NB4 (cell line): ENCODE measurements at places on chromosomes 7 and 10.

DNA sequence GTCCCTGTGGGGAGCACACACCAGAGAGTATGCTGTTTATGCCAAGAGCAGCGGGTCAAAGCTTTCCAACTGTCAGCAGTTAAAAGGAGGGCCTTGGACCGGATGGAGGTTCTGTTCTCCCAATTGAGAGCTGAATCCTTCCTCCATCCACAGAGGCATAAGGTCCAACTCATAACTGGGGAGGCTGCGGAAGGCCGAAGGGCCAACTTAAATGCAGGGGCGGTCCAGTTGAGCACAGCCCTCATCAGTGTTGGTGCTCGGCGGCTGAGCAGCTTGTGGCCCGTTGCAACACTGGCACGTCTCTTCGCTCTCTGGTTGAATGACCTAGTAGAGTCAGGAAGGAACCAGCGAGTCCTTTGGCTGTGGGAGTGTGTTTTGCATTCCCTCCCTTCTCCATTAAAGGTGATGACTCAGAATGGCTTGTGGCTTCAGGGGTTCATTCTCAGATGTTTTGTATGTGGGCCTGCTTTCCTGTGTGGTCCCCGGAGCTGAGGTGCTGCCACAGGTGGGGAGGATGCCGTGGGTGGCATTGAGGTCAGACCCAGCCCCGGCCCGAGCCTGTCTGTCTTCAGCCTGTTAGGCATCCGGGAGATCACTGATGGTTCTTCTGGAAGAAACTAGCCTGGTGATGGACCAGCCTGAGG, 44.8 kb upstream of the DMBT1 start:
- DNase-seq: peak; percentile 92

GRCh38 chr10:118273662-118274061, 68.5 kb downstream of the FAM204A start:
- no peak for DNase-seq

GRCh38 chr7:518630-519483, 789 bp downstream of the PDGFA start:
- DNase-seq: peak; percentile 65

DNA sequence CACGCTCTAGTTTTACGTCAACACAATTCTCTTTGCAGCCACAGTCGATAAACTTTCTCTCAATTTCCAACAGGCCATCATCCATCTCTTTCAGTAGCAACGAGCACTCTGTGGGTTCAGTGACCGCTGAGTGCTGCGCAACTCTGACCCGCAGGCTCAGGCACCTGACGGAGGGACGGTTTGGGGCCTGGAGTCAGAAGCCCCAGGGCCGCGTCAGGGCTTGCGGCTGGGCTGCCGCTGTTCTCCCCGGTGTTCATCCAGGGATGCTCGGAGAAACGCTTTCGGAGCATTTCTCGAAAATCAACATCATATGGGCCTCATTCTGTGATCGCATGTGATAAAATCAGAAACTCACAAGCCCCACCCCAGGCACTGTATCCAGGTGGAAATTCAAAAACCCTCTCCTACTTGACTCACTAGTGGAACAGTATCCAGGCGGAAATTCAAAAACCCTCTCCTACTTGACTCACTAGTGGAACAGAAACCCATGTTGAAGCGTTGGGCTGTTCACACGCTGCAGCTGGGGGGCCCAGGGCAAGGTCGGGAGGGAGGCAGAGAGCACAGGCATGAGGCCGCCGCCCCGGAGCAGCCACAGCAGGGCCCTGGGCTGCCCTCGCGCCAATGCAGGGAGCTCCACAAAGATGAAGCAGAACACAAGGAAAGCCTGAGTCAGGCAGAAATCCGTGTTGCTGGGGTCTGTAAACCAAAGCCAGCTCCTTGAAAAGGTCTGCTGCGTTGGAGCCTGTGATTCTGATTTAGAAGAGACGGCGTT, 73.3 kb upstream of the NKX6-2 start:
- DNase-seq: no peak

DNA sequence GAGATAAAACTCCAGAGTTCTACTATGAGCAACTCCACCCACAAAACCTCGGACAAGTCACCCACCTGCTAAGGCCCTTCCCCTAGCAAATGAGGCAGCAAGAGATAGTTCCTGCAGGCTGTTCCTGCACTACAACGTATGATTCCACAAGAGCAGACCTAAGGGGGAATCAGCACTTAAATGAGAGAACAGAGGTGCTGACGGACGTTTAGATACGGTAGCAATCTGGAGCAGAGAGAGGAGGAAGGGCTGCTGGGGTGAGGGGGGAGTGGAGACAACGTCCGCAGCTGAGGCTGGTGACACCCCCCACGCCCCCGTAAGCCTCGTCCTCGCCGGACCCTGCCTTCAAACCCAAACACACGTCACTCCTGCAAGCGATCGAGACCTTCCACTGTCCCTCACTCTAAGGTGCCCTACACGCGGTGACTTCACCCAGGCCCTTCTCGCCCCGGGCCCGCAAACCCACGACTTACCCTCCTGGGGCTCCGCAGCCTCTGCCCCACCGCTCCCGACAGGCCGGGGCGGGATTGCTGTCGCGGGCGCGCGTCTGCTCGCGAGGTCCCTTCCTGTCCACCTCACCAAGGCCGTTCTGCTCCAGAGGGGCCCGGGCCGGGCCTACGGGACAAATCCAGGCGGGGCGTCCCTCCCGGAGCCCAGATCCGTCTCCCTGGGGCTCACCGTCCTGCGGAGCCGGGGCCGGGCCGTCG, 635 bp downstream of the ZNF12 start:
- peak; percentile 74 for DNase-seq

- no peak for DNase-seq
Observed at GRCh38 chr7:69659983-69660382, 61.7 kb downstream of the AUTS2 start.

GRCh38 chr10:68796605-68797004, 30.7 kb upstream of the STOX1 start:
- no peak for DNase-seq

- DNase-seq: no peak
Observed at GRCh38 chr10:77771450-77771849, 133.8 kb upstream of the KCNMA1 start.

GRCh38 chr10:17348501-17349349, 105.7 kb downstream of the ST8SIA6 start:
- no peak for DNase-seq

GRCh38 chr7:12601302-12601869, 30.9 kb downstream of the SCIN start:
- DNase-seq: no peak

DNA sequence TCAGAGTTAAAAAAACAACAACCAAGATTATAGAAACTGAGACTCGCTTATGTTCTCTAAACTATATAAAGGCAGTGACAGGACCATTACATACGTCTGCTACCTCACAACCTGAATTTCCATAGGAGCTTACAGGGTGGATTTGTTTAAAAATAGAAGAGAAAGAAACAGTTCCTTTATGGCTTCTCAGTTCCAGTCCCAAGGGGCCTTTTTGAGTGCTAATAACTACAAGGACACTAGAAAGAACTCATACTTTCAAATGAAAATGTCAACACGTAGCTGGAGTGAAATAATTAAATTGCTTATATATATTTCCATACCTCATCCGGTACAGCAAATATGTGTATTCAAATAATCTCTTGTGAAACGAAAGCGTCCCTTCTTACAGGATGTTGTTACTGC, 19.7 kb downstream of the TSPAN12 start:
- DNase-seq: no peak

GRCh38 chr7:155556763-155557162, 10.4 kb upstream of the CNPY1 start:
- DNase-seq: no peak

- DNase-seq: no peak
Observed at GRCh38 chr7:7256731-7257274, 74.5 kb downstream of the C1GALT1 start.

DNA sequence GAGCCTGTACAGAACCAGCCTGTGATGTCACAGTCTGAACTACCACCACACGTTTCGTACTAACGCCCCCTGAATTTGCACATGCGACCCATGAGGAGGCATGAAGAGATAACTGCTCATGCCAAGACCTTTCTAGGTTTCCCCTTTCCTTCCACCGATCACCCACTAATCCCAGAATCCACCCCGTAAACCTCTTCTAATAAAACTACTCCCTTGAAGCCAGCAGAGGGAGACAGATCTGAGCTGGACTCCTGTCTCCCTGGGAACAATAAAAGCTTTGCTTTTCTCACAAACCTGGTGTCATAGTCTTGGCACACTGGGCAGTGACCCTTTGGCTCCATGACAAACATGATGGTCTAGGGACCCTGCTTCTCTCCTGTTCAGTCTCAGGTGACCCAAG, 144.5 kb downstream of the FRMD4A start:
- peak; percentile 12 for DNase-seq

DNA sequence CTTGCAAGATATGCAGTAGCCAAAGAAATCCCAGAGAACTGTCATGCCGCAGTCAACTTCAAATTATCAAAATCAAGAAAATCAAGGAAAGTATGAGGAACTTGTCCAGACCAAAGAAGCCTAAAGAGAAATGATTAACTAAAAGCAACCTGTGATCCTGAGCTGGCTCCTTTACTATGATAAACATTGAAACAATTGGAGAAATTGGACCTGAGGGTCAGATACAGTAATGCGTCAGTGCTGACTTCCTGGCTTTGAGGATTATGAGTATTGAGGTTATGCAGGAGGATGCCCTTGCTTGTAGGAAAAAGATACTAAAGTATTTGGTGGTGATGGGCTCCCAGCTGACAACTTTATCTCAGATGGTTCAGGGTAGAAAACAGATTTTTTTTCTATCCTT, 324.7 kb upstream of the AKR1E2 start:
- no peak for DNase-seq

DNA sequence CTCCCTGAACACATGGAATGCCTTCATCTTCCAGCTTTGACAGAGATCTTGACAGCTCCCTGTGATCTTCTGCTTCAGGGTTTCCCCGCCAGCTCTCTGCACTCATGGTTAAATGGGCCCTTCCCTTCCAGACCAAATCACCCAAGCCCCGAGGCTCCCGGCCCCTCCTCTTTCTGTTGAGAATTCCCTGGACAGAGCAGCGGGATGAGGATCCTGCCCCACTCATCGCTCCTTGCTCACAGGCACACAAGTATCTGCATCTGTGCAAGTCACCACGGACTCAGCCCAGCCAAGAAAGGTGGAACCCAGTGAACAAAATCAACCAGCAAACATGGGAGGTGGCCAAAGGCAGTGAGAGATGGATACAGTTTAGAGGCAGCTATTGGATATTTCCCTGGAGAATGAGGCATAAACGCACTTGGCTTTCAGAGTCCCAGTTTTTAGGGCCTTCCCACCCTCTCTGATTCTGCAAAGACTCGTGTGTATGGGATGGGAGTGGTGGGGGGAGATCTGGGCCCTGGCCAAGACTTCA, 37.7 kb upstream of the CXCL12 start:
- DNase-seq: no peak

GRCh38 chr7:131556909-131557651, 652 bp upstream of the PODXL start:
- peak; percentile 18 for DNase-seq

- DNase-seq: no peak
Observed at GRCh38 chr10:93629647-93630305, 17.4 kb downstream of the PDE6C start.

DNA sequence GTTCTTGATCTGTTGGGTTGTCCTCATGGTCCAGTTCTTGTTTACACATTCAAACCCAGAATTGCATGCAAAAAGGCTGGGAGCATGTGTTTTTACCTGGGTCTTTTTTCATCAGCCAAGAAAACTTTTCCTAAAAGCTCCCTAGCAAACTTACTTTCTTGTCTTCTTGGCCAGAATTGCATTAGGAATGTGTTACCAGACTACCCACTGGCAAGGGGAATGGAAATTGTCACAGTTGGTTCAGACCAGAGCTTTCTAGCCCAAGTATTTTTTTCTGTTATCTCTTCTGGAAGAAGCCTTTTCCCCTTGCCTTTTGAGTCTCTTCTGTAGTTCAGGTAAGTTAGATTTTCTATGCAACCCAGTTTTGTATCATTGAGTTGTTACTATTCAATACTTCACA, 77.5 kb downstream of the BMPR1A start:
- no peak for DNase-seq

DNA sequence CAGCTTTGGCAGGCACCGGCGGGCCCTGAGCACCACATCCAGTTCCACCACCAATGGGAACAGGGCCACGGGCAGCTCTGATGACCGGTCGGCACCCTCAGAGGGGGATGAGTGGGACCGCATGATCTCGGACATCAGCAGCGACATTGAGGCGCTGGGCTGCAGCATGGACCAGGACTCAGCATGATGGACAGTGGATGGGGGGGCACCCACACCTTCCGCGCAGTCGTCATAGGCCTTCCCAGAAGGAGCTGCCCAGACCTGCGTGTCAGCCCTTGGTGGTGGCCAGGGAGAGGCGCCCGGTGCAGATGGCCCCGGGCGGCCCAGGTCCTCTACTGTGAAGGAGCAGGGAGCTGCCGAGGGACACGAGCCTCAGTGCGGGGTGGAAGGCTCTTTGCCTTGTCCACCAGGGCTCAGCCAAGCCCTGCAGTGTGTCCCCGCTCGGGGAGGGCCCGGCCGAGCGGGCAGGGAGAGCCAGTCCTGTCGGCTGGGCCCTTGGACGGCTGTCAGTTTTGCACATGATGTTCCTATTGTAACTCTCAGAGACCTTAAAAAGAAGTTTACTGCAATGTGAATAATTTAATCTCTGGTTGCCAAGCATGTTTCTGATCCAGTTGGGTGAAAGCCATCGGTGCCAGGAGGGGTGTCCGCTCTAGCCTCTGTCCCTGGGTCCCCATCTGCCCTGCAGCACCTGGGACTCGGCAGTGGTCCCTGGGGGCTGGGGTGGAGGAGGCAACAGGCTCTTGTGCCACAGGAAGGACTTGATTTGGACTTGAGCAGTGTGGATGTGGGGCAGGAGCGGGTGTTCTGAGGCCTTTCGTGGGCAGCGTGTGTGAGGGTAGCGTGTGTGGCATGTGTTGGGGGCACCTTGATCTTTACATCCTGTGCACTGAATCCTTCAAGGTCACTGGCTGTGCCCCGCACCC, 12.6 kb downstream of the NACAD start:
- DNase-seq: no peak

DNA sequence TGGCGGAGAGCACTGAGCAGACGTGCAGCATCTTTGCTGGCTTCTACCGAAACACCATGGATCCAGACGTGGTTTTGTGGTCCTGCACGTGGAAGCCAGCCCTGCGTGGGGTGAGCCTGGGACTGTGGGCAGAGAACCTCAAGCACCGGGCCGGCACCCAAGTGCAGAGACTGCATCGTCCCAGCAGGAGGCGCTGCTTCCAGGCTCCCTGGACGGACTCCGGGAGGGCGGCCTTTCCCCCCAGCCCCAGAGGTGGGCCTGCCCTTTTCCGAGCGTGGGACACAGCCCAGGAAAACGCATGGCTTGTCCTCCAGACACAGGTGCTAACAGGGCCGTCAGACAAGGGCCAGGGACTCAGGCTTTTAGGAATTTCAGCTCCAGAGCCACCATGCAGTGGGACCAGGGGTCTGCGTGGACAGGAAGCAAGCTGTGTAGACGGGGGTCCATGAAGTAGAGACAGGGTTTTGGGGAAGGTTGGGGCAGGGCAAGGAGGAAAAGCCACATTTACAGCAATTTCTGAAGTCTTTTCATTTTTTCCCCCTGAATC, 303.9 kb downstream of the WDR37 start:
- DNase-seq: no peak

DNA sequence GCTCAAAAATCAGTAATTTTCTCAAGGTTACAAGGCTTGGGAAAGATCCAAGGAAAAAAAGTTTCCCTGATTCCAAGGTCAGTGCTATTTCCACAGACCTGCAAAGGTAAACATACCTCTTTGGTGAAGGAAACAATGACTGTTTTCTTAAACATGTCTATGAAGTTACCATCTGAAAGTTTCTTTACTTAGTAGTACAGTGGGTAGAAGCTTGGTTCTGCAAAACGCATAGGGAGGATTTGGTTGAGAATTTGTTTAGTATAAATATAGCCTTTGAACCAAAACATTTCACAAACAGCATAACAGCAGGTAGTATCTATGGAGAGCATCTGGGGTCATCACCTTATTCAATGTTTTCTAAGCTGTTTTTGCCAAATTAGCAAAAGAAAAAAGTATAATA, 169.6 kb downstream of the CCSER2 start:
- DNase-seq: no peak
